ENCODE measurements at places on chromosomes 5 and 9.
A peak's percentile ranks its signal among the peaks of the same experiment; 100 is the strongest.

DNA sequence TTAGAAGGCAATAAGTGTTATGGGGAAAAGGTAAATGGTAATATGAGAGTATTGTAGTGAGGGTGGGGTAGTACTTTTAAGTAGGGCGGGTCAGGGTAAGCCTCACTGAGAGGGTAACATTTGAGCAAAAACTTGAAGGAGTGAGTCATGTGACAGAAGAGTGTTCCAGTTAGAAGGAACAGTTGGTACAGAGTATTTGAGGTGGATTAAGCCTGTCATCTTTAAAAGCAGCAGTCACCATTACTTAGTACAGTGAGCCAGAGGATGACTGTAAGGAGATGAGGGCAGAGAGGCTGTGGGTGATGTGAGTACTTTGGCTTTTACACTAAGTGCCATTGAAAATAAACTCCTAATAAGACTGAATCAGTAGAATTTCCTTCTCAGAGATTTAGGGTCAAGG is 54.8 kb downstream of the UBAP1 start:
- no peak for DNase-seq

DNA sequence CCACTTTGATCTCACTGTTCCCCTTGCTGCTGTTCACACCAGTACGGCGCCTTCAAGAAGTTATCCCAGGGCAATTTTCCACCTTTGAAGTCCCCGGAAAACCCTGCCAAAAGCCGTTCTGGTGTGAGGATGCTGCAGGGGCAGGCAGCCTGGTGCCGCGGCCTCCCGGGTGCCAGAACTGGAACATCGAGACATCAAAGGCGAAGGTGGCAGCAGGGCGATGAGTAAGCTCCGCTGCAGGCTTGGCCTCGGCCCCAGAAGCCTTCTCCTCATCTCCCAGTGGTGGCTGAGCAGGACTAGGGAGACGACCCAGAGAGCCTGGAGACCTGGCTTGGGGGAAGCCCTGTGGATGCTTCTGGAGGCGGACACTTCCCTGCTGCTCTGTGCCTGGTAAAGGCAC is 115.3 kb upstream of the MSX2 start:
- DNase-seq = no peak

GRCh38 chr5:1495525-1495897 is 28.2 kb downstream of the LPCAT1 start:
- DNase-seq = no peak

DNA sequence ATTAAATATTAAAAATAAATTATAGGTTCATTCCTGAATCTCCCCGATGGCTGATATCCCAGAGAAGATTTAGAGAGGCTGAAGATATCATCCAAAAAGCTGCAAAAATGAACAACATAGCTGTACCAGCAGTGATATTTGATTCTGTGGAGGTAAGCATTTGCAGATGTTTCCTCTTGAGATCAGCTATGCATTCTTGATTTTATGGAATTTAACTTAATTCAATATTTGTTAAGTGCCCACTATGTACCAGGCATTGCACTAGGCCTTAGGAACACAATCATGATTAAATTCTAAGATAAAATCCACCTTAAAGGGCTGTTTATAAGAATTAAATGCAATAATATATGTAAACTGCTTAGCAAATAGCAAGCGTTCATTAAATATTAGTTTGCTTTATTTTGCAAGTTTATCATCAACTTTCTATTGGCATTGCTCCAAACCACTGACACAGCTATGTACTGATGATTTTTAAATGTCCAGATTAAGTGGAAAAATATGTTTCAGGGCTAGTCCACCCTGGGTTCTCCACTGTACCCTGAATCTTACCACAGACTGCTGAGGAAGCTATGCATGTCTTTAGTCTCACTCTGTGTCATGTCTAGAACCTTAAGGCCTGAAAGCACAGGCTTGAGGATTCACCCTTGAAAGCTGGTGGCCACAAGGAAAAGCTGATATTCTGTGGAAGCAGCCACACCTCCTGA is 33.2 kb downstream of the SLC22A4 start:
- DNase-seq = no peak

- DNase-seq = peak; percentile 54
These were observed 100.5 kb upstream of the NMUR2 start for GRCh38 chr5:152505442-152506042.

DNA sequence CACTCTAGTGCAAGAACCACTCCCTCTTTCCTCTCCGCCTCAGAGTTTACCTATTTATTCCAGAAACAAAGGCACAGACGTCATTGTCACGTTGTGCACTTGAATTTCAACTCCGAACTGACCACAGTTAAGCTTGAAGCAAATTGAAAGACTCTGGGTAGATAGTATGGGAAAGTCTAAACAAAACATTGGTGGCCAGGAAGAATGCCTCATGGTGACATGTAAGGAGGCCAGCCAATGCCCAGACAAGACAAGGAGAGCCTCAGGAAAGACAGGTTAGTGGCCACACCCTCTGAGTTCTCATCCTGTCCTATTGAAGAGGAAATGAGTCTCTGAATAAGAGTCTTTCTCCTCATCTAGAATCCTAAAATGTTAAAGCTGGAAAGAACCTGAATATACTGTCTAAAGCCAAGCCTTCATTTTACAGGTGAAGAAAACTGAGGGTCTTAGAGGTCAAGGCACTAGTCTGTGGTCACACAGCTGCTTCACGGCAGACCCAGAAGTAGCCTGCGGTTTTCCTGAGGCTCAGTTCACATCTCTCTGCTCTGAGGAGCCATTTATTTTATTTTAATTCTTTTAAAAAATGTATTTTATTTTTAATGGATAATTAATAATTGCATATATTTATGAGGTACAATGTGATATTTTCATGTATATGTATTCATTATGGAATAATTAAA is 30.2 kb downstream of the ZFAND5 start:
- DNase-seq = no peak

DNA sequence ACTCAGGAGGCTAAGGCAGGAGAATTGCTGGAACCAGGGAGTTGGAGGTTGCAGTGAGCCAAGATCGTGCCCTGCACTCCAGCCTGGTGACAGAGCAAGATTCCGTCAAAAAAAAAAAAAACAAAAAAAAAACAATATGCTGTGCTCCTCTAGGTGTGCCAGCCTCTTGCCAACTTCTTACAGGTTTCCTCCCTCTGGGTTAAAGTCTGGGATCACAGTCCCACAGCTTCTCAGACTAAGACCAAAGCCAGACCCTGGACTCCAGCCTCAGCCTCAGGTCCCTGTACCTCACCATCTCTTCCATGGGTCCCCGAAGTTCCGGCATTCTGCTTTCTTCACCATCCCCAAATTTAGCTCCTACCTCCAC is 180.8 kb upstream of the MVB12B start:
- DNase-seq = no peak

DNA sequence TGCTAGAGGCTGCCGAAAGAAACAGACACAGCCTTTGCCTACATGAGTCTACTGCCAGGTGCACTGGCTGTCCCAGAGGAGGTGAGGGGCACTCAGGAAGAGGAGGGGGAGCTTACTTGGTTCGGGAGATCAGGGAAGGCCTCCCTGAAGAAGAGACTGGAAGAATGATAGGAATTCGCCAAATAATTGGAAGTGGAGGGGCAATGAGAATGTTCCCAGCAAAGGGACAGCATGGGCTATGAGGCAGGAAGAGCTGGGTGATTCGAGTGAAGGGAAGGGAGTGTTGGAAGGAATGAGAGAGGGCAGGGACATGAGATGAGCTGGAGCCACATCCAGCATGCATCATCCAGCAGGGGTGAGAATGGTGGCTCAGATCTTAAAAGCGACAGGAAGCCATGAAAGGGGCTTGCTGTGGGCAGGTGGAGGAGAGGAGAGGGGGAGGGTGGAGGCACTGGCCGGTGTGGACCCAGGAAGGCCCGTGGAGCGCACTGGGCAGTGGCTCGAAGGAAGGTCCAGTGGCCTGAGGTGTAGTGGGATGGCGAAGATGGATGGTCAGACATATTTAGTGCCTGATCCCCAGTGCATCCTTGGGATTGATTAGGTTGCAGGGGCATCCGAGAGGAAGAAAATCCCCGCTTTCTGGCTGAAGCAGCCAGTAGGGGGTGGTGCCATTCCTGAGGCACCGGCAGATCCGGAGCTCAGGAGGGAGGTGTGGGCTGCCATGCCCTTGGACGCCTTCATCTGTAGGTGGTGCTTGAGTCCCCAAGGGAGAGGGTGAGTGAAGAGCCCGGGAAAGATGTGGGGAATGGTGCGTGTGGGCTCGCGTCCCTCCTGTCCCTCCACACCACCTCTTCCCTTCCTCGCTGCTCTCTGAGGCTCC is 53.5 kb upstream of the GARNL3 start:
- no peak for DNase-seq

DNA sequence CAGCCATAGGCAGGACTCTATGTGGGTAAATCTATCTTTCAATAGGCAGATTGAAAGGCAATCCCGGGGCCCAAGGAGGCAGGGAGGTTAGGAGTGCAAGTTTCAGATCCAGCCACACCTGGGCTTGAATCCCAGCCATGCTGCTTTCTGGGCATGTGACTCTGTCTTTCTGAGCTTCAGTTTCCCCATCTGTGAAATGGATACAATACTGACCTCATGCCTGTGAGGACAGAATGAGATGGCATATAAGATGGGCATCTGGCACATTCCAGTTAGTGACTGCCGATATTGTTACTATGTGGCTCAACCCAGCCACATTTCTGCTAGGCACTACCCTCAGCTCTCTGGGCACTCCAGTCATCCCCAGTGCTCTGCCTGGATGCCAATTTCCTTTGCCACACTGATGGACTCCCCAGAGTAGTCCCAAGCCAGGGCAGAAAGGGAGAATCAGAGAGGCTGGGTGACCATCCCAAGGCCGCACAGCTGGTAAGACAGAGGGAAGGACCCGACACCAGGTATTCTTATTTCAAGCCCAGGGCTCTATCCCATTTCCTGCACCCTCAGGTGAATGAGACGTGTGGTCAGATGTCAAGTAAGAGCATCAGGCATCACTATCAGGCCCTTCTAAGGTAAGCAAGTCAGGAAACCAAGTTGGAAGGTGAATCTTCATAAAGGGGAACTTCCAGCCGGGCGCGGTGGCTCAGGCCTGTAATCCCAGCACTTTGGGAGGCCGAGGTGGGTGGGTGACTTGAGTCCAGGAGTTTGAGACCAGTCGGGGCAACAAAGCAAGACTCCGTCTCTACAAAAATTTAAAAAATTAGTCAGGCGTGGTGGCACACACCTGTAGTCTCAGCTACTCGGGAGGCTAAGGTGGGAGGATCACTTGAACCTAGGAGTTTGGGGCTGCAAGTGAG is 38.7 kb downstream of the SH3PXD2B start:
- no peak for DNase-seq

GRCh38 chr9:93141771-93142483 is 7.9 kb upstream of the NINJ1 start:
- DNase-seq = no peak

GRCh38 chr9:111068383-111068730 is 30.1 kb upstream of the LPAR1 start:
- no peak for DNase-seq

DNA sequence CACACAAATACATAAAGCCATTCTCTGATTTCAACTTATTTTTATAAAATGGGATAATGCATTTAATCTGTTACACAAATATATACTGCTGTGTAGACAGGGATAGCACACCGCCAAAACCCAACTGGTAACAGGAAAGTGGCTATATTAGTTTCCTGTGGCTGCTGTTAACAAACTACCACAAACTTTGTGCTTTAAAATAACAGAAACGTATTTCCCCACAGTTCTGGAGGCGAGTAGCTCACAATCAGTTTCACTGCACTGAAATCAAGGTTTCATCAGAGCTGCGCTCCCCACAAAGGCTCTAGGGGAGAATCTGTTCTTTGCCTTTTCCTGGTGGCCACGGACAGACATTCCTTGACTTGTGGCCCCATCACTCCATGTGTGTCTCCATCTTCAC is 94.0 kb downstream of the MLLT3 start:
- DNase-seq = no peak

DNA sequence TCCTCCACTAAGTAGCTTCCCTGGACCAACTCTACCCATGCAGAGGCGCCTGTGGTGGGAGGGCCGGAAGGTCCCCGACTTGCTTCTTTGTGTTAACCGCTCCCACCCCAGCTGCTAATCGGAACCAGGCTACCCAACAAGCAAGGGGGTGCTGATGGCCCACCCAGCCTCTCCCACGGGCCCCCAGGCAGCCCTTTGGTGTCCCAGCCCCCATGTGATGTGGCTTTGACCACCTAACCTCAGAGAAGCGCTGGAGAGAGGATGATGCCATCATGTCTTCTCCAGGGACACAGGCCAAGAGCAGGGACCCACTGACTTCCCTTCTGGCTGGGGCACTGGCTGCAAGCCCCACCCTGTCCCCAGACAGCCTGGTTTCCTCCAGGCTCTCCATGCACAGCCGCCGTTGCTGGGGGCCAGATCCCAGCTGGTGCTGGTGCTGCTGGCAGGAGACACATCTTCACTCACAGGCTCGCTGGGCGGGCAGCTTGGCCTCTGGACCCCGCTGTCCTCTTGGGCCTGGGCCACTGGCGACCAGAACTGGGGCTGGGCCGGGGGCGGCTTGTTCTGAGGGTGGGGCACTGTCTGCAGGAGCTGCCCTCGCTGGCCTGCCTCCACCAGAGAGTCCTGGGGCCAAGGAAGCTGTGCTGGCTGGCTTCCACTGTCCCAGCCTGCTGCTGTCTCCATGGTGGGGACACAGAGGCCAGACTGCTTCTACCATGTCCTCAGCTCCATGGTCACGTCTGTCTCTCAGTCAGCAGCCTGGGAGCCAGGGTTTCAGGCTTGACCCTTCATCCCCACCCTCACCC is 27.8 kb downstream of the LAMC3 start:
- DNase-seq = no peak

GRCh38 chr5:173327084-173327947 is 898 bp downstream of the STC2 start:
- DNase-seq = no peak

GRCh38 chr9:90774682-90775081 is 26.9 kb upstream of the SYK start:
- DNase-seq = no peak

- no peak for DNase-seq
These were observed 135.4 kb downstream of the UGCG start for GRCh38 chr9:112032009-112032408.

GRCh38 chr5:113218200-113218599 is 216.6 kb downstream of the TSSK1B start:
- DNase-seq = no peak

DNA sequence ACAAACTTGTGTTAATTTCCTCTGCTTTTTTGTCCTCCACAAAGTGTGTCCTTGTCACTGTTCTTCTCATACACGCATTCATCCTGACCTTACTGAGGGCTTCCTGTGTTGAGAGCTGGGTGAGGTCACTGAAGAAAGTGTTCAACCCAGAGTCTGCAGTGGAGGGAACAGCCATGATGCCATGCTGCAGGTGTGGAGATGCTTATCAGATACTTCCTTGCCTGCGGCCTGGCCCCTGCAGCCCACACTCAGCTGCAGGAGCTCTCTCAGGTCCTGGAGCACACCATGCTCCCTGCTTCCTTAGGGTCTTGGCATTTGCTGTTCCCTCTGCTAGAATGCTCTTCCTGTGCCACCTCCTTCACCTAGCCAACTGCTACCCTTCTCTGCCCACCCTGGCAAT is 108.1 kb upstream of the SPRY4 start:
- no peak for DNase-seq

All from NT2/D1 (cell line).